ENCODE measurements at places on chromosomes 1 and 21.

GRCh38 chr1:208292908-208293307 is 48.7 kb upstream of the PLXNA2 start:
- no peak for DNase-seq

GRCh38 chr1:39976732-39977131 is 21.8 kb downstream of the MFSD2A start:
- DNase-seq: no peak

DNA sequence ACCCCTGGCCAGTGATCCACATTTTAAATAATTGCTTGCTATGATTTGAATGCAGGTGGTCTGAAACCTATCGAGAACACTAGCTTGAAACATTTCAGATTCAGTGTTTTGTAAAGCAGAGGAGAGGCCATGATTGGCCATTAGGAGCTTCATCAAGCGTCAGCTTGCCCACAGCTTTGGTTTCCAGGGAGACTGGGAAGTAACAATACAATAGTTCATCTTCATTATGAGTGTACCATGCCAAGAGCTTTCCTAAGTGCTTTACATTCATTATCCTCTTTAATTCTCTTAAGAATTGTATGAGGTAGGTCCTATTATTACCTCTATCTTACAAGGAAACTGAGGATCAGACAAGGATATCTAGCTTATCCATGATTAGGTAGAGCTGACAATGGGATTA is 27.7 kb upstream of the ATP5PO start:
- DNase-seq: no peak

DNA sequence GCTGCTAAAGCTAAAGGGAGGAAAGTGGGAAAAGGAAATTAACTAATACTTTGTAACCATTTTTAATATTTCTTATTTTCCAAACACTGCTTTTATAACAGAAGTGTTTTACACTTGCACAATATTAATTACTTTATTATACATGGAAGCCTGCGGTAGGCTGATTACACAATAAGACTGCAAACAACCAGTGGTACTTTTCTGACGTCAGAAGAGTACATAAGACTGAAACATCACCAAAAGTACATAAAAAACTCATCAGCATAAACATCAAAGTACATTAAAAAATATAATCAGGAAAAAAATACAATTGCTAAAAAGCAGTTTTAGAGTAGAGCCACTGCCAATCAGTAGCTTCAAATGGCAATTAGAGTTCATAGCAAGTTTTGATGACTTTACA is 4.6 kb downstream of the ZNF281 start:
- DNase-seq: no peak

GRCh38 chr21:29332461-29333362 is 34.0 kb downstream of the BACH1 start:
- DNase-seq: no peak

GRCh38 chr1:24936684-24937083 is 6.6 kb upstream of the RUNX3 start:
- no peak for DNase-seq
